ENCODE measurements at places on chromosomes 4 and X.

GRCh38 chr4:14771094-14771493 is 231.2 kb upstream of the CPEB2 start:
- DNase-seq: no peak

- peak; percentile 61 for DNase-seq
Observed at GRCh38 chrX:9873952-9874351, 87.7 kb downstream of the SHROOM2 start.

DNA sequence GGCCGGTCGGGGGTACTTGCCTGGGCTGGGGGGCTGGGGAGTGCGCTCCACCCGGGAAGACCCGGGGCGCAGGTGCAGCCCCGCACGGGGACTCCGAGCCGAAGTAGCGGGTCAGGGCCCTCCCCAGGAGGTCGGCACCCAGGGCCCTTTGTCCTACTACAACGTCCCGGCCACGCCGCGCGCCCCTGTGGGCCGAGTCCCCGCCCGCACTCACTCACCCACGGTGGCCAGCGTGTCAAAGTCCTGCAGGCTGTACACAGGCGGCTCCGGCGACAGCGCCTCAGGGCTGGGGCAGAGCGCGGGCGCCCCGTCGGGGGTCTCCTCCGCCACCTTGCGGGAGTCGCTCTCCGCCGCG is 602 bp downstream of the PRKX start:
- no peak for DNase-seq

- no peak for DNase-seq
Observed at GRCh38 chr4:184156163-184156920, 61.3 kb downstream of the ENPP6 start.

DNA sequence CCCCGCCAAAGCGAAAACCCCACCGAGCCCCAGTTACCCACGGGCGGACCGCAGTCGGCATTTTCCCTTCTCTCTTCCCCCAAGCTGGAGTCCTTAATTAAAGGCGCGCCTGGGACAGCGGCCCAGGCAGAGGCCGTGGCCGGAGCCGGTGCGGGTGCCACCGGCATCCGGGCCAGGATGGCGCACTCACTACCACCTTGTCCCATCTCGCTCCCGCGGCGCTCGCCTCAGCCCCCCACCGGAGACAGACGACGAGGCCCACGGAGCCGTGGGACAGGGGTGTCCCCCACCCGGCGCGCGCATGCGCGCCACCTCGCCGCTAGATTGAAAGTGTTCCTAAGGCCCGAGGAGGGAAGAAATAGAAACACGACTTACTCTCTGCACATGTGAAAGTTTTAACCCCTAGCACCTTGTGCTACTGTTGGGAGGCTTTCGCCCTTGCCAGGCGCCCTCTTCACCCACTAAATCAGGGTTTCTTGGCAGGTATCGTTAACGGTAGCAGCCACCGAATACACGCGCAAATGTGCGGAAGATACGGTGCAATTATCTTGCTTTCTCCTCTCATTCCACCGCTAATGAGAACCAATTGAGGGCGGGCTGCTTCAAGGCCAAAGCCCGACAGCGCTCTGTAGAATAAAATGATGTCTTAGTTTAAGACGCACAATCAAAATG is 64.3 kb upstream of the CCDC160 start:
- DNase-seq: peak; percentile 11

- DNase-seq: no peak
Observed at GRCh38 chr4:79632114-79632513, 224.1 kb upstream of the GK2 start.

DNA sequence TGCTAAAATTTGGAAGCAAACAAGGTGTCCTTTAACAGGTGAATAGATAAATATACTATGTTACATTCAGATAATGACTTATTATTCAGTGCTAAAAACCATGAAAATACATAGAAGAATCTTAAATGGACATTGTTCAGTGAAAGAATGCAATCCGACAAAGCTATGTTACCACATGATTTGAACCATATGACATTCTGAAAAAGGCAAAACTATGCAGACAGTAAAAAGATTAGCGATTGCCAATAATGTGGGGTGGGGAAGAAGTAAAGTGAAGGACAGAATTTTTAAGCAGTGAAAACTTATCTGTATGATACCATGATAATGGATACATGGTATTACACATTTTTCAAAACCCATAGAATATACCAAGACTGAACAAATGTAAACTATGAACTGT is 926.9 kb downstream of the FAT4 start:
- DNase-seq: no peak

GRCh38 chr4:45241976-45242375 is 515.6 kb upstream of the GNPDA2 start:
- no peak for DNase-seq

DNA sequence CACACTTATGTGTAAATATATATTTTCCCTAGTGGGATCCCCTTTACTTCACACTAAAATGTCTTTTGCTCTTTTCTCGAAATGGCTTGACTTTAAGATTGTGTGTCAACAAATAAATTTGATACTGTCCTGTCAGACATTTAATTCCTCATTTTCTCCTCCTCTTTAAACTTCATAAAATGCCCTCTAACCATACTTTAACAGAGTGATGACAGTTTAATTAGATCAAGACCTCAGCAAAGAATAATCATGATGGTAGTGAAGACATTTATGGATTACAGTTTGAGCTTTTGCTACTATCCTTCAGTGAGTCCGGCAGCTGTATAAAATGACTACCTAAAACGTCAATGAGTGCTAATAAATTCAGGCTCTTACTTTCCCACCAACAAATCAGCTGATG is 113.1 kb upstream of the ADGRL3 start:
- DNase-seq: no peak

DNA sequence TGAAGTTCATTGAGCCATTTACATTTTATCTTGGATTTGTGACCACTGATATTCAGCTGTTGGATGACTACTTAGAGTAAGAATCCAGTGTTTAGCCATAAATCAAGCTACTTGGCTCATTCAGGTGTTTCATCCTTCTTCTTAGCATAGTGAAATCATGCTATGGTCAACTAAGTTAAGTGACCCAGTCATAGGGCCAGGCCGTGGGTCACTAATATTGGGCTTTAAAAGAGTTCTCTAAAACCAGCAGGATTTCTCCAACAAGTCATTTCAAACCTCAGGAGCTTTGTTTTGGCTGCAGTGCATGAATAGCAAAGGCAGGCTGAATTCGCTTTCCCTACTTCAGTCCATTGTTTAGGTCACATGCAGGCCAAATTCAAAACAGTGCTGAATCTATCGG is 181.0 kb downstream of the MAML3 start:
- no peak for DNase-seq

- no peak for DNase-seq
Observed at GRCh38 chr4:73181231-73181630, 77.4 kb downstream of the ANKRD17 start.

DNA sequence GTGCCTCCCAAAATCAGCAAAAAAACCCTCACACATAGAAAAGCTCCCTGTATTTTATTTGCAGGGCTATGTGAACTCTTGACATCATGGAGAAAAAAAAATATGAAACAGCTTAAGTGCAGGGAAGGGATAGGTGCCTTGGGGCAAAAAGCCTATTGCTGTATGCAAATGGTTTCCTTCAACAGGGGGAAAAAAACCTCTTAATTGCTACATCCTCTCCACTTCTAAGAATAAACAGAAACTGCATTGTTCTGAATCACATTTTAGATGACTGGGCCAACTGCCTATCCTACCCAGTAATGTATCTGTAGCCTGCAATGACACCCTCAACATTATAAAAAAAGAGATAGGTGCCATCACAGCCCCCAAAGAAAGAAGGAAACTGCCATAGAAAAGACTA is 229.4 kb upstream of the GALNTL6 start:
- no peak for DNase-seq

DNA sequence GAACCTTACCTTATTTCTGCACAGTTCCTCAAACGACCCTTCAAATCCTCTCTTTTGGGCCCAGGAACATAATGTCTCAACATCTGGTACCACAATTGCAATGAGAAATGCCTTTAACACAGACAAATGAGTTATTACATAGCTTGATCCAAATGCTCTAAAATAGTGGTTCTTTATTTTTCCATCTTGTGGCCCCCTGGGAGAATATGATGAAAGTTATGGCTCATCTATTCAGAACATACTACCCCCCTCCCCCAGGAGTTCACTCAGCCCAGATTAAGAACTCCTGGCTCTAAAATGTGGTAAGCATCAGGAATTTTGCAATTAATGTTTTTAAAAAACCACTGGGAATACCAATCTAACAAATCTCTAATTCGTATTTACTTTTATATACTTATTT is 23.9 kb upstream of the CENPU start:
- no peak for DNase-seq

GRCh38 chr4:70877556-70877955 is 24.6 kb upstream of the MOB1B start:
- DNase-seq: no peak

DNA sequence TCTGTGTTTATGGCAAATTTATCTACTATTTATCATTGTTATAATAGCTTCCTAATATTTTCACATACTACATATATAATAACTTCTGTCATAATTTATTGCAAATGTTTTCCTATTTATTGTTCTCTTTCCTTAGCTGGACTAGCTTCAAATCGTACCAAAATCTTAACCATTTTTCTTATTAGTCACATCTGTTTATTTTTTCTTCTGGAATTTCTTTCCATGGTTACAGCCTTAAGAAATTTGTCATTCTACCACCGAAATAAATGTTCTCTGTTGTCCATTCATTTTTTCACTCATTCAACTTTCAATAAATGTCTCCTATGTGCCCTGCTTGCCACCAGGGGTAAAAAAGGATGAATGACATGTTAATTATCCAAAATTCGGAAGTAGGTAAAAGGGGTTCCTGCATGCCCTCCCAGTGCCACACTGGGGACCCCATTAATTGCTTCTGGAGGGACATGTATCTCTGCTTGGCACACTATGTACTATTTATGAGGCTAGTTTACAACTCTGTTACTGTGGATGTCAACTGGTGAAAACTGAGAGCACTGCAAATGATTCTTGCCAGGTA is 182.1 kb downstream of the SH3KBP1 start:
- DNase-seq: peak; percentile 19

DNA sequence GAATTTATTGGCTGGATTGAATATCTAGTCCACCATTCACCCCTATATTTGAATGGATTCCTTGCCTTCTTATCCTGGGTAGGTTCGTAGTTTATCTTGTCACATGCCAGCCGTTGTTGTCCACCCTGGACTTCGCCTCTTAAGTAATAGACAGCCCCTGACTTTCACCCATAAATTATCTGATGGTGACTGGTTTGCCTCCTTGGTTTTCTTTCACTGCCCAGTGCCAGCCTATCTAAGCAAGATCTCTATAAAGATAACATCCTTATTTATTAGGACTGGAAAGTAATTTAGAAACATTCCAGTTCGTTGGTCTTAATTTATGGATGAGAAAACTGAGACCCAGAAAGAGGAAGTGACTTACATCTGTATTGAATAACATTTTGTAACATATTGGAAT is 410.3 kb downstream of the RPA4 start:
- no peak for DNase-seq

GRCh38 chr4:17038510-17039176 is 140.2 kb upstream of the LDB2 start:
- peak; percentile 30 for DNase-seq

DNA sequence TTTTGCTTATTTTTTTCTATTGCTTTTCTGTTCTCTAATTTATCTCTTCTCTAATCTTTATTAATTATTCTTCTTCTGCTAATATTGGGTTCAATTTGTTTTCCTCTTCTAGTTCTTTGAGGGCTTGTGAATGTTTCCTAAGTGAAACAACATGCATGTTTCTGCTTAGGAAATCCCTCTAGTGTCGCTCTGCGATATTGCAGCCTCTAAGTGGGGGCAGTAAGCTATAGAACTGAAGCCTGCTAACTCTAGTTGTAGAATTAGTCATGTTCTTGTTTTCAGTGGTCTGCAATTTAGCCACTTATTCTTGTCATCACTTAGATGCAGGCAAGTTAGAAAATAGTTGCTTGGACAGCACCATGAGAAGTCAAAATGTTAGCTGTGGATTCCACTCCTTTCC is 222.6 kb downstream of the SPIN4 start:
- peak; percentile 17 for DNase-seq

DNA sequence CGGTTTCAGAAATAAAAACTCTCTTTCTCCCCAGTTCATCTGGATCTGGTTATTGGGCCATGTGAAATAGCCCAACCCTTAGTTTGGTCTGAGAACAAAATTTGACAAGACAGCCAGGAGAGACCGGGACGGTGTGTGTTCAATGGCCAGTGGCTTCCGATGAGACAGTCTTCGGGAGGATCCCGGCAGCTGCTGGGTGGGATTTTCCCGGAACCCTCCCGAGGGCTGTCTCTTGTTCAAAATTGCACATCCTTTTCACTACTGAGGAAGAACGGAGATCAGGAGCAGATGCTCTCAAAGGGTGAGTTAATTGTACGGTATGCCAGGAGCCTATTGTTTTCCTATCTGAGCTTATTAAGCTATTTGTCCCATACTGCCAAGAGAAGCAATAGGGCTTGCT is 166.5 kb downstream of the PRR32 start:
- DNase-seq: no peak

DNA sequence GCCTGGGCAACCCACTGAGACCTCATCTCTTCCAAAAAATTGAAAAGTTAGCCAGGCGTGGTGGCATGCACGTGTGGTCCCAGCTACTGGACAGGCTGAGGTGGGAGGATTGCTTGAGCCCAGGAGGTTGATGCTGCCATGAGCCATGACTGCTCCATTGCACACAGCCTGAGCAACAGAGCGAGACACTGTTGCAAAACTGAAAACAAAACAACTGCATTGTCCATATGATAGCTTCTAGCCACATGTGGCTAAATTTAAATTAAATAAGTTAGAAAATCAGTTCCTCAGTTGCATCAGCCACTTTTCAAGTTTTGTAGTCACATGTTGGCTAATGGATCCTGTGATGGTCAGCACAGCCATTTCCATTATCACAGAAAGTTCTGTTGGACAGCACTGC is 67.9 kb downstream of the GAB1 start:
- no peak for DNase-seq

- no peak for DNase-seq
Observed at GRCh38 chr4:171035909-171036308, 777.3 kb upstream of the GALNTL6 start.

DNA sequence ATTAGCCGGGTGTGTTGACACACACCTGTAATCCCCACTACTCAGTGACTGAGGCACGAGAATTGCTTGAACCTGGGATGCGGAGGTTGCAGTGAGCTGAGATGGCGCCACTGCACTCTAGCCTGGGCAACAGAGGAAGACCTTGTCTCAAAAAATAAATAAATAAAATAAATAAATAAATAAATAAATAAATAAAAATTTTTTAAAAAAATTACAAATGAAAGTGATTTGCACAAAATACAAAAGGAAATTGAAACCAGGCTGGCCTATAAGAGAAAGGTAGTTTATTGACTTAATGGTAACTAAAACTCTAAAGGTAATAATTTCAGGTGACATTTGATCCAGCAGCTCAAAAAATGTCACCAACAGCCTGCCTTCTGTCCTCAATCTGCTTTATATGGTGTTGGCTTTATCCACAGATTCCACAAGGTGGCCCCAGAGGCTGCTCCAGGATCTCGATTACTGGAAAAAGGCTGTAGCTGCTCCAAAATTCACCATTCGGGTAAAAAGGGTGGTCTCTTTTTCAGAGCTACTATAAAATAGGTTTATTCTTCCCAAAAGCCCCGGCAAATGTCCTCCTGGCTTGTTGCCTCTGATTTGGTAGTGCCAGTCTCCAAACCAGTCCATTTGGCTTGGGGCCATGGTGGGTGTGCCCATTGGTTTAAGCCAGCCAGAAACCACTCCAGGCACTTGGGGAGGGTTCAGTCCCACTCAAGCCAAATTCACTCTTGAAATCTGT is 61.4 kb upstream of the TRIM2 start:
- DNase-seq: peak; percentile 83

GRCh38 chr4:79512363-79512762 is 104.3 kb upstream of the GK2 start:
- no peak for DNase-seq

GRCh38 chr4:157674699-157675098 is 454.2 kb downstream of the GRIA2 start:
- DNase-seq: no peak

GRCh38 chr4:90443231-90443630 is 316.0 kb downstream of the CCSER1 start:
- no peak for DNase-seq

Data from dermis blood vessel endothelial cell (primary cell).